ENCODE measurements at places on chromosomes 11 and 22.

DNA sequence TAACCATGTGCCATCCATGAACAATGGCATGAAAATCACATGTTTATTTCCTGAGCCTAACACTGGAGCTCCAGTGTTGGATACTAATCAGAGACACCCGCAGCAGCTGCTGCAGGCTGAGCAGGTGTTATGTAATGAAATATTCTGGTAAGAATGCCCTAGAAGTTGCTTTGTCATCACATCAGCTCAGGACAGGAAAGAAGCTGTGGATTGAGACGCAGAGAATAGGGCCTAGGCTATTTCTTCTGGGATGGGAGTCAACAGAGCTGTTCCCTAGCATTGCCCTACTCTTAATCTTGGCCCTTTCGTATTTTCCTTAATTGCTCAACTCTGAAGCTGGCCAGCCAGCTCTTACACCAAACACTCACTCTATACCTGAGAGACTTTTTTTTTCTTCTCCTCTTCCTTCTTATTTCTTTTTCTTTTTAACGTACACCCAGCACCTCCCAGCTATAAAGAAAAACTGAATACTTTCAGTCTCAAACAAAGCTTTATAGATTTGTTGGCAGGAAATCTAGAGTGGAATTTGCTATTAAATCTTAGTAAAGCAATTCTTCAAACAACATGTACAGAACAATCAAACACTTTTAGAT is 31.9 kb downstream of the RASSF10 start:
- DNase-seq = no peak

DNA sequence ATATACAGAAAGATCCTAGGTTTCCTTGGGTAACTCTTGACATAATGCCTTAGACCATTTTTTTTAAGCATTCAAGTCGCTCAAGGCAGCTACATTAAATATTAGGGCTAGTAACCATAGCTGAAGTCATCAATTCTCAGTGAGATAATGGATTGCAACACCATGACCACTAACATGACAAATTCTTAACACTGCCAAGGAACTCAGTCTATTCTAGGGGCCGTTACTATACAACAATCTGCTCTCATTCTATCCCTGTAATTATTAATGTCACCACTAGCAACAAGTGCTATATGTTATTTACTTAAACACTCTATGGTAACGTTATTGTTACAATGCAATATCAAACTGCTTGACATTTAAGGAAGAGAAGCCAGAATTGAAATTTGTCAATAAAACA is 3.2 kb upstream of the STK33 start:
- no peak for DNase-seq

- no peak for DNase-seq
Measured at GRCh38 chr11:92284107-92284506, 59.5 kb downstream of the FAT3 start.

DNA sequence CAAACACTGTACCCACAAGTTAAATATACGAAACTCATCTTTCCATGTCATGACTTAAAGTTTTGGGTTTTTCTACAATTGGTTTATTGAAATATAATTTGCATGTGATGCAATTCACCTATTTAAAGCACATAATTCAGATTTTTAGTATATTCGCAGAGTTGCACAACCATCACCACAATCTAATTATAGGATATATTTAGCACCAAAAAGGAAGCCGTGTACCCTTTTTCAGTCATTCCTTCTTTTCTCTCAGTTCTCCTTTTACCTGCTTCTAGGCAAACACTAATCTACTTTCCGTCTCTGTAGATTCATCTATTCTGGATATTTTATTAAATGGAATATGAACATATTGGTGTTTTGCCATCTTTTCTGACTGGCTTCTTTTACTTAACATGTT is 1458.1 kb upstream of the TENM4 start:
- DNase-seq = no peak

- no peak for DNase-seq
Measured at GRCh38 chr11:128830290-128831173, 36.6 kb downstream of the KCNJ1 start.

- DNase-seq = no peak
Measured at GRCh38 chr11:134228625-134229024, 4.2 kb downstream of the VPS26B start.

- no peak for DNase-seq
Measured at GRCh38 chr11:69398529-69399492, 82.7 kb upstream of the LINC01488 start.

- DNase-seq = no peak
Measured at GRCh38 chr22:18133452-18133851, 16.5 kb upstream of the USP18 start.

DNA sequence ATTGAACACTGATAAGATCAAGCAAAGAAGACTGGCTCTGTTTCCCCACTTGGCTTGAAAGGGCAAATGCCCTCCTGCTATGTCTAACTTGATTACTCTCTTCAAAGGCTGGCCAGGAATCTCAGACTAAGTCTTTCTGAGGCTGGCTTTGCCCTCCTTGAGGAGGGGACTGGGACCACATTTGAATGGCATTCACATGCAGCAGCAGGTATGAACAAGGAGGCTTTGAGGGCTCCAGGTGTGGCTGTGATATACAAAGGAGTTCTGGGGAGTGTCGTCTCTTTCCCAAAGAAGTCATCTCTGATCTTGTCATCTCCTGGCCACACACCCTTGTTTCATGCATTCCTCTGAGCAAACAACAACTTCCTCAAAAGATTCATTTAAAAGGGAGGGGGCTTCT is 130.8 kb downstream of the ARL14EP start:
- DNase-seq = no peak

- DNase-seq = no peak
Measured at GRCh38 chr11:47189100-47189834, 3.0 kb upstream of the PACSIN3 start.

GRCh38 chr11:17098658-17099057 is 21.2 kb upstream of the RPS13 start:
- no peak for DNase-seq

DNA sequence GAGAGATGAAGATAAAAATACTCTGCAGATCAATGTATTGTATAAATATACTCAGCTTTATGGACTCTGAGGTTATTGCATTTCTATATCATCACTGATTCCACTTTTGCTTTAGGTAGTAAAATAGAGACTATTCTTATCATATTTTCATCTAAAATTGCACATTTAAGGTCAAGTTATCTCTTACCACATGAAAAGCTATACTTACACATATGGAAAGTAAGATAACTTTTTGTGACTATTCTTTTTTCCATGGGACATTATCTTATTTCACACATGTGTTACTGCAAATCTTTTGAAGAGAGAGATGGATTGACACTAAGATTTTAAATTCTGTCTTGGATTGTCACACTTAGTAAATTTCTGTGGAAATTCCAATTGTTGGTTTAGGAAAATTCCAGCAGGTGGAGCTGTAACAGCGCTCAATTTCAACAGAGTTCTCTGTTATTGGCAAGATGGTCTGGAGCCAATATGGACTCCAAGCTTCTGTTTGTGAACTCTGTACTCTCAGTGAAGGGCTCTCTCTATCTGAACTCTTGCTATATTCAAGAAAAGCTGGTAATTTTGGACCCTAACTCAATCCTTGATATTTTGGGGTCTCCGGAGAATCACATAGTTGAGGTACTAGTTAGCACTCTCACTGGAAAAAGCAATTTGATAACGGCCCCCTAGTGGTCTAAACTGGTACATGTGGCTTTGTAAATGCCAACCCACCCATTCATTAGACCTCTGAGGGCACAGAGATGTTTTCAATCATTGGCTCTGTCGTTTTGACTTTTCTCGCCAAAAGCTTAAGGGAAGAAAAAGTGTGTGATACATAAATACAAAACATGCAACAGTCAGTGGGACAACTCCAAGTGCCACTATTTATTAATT is 429.7 kb downstream of the ETS1 start:
- no peak for DNase-seq

DNA sequence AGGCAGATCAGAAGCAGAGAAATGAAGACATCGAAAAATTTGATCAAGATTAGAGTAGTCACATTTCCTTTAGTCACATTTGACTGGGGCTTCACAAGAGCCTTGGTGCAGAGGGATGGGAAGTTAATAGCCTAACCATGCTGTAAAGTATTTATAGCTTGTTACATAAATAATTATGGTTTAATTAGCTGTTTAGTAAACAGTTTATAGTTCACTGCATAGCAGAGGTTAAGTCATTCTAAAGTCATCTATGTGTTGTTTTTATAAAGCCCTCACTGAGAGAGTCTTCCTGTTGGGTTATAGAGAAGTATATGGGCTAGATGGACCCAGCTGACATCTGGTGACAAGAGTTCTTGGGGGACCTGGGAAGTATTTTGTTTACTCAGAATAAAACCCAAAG is 47.1 kb downstream of the INSC start:
- DNase-seq = no peak

GRCh38 chr11:8834379-8834778 is 76.6 kb upstream of the AKIP1 start:
- no peak for DNase-seq

DNA sequence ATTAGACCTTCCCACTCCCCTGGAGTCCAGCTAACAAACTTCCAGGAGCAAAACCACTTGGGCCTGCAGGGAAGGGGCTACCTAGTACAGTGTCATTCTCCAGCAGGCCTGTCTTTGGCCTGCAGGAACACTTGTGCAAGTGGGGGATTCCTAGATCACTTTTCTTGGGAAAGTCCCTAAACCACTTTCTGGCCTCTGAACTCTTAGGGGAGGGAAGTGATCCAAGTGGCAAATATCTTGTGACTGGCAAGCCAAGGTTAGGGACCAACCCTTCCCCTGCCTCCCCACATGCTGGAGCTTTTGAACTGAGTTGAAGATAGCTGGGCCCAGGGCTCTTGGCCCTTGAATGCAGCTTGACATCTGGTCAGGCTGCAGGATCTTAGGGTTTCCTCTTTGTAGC is 17.2 kb downstream of the PPFIBP2 start:
- no peak for DNase-seq

DNA sequence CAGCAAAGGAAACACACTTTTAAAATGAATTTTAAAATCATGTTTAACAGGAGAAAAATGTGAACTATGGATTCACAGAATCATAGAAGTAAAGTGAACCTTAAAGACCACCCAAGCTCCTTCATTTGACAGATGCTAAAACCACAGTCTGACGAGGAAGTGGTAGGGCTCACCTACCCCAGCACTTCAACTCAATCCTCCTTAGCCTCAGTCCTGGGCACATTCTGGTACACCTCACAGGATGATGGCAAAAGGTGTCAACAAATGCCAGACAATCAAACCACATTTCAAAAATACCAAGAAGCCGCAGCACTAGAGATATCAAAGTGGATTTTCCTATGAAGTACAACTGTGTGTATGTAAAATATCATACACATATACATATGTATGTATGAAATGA is 43.1 kb downstream of the PITPNB start:
- DNase-seq = no peak

GRCh38 chr11:34288492-34288891 is 69.3 kb downstream of the ABTB2 start:
- no peak for DNase-seq

- no peak for DNase-seq
Measured at GRCh38 chr22:49303781-49304461, 523.8 kb downstream of the BRD1 start.

GRCh38 chr11:102809971-102810370 is 12.0 kb upstream of the MMP1 start:
- no peak for DNase-seq

- no peak for DNase-seq
Measured at GRCh38 chr22:38230108-38230825, 28.5 kb downstream of the MAFF start.

DNA sequence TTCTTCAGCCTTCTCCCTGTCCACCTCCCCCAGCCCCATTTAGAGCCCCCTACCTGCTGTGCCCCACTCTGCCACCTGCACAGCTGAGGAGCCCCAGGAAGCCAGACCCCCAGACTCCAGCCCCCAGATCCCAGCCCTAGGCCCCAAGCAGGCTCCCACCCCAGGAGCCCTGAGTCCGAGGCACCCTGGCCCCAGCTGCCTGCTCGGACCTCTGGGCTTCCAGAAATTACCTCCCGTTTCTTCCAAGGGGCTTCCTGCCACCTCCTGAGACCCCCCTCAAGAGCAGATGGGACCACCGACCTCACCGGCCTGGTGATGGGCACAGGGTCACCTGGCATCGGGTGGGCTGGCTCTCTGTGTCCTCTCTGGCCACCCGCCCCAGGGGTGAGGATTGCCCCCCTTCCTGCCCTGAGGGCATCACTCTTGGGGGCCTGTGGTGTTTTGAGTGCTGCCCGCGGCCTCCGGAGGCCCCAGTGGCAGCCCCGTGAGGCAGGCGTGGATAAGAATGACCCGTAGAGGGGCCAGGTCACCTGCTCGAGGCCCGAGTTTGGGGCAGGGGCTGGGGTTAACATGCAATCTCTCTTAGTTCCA is 18.3 kb upstream of the TALDO1 start:
- no peak for DNase-seq

DNA sequence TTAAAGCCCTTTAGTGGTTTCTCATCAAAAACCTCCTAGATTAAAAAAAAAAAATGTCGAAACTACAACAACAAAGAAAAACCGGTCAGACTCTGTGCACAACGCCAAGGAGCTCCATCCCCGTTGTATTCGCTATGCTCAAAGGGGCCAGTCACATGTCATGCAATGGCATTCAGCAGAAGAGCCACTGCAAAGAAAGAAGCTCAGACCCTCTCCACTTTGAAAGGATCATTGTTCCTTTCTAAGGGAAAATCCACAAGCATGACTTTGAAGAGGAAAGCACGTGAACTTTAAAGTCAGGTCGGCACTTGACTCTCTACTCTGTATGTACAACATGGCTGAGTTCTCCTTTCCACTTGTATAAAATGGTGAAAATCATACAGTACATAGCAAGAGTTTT is 655.6 kb downstream of the ETS1 start:
- DNase-seq = no peak

DNA sequence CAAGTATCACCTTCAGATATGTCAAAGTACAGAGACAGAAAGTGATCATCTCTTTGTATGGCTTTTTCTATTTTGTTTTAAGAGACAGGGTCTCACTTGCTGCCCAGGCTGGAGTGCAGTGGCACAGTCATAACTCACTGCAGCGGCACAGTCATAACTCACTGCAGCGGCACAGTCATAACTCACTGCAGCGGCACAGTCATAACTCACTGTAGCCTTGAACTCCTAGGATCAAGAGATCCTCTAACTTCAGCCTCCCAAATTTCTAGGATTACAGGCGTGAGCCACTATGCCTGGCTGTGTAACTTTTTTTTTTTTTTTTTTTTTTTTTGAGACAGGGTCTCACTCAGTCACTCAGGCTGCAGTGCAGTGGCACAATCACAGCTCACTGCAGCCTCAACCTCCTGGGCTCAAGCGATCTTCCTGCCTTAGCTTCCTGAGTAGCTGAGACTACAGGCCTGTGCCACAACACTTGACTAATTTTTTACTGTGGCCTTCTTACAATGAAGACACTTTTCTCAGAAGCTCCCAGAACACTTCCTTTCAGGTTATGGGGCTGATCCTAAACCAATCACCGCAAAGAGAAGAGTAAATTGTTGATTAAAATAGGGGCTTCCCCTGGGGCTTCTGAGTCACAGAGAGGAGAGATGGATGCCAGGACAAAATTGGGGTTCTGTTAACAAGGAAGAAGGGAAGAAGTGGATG is 9.0 kb upstream of the HIKESHI start:
- no peak for DNase-seq

GRCh38 chr11:36948460-36949127 is 350.6 kb upstream of the RAG2 start:
- DNase-seq = no peak
